ENCODE measurements at places on chromosomes 7 and 10.

DNA sequence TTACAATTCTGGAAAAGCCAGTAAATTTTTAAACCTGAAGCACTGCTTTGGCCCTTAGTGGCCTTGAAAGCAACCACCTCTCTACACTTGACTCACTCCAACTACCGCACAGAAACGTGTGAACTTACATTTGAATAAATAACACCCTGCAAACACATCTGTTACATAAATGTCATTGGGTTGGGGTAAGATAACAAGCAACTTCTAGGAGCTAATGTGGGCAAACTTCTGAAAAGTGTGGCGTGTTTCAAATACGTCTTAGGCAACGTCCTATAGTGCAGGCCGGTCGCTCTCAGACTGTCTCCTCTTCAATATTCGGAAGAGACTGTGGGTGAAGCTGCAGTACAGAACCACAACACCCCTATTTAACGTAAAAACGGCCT lies 474 bp downstream of the ORC5 start:
- no peak for DNase-seq

GRCh38 chr7:103766660-103767059 lies 222.8 kb downstream of the RELN start:
- DNase-seq, result no peak

GRCh38 chr7:147079921-147080420 lies 963.4 kb downstream of the CNTNAP2 start:
- DNase-seq, result no peak

GRCh38 chr10:104711302-104711721 lies 70.2 kb downstream of the SORCS3 start:
- no peak for DNase-seq

DNA sequence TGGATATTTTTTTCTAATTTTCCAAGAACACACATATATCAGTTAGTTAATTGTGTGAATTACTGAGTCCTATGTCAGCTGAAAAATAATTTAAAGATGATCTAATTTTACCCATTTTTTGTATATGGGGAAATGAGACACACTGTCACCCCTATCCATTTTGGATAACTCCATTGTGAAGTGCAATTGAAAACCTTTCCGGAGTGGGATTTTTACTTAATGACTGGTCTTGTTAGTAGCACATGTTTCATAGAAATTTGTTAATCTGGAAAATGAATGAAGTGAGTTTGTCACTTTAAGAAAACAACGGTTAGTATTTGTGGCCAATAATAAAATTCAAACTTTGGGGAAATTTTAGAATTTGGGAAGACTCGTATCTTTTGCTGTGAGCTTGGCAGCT lies 2.0 kb downstream of the GARS1 start:
- DNase-seq, result no peak

DNA sequence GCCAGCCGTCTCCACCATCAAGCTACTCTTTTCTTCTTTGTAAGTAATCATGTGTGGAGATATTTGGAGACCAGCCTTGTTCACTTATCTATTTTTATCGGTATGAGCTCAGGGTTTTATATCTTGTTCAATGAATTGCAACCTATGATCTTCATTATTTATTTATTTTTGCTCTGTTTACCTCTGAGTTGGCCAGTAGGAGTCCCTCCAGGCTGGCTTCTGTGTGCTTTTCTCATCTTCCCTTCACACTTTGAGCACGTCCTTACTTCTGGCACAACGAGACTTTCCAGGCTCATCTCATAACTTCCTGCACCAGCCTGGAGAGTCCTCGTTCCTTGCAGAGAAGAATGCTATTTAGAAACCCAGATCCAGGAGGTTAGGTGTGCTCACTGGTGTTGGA lies 375.8 kb upstream of the PODXL start:
- DNase-seq, result no peak

GRCh38 chr10:17237915-17238444 lies 9.9 kb downstream of the VIM start:
- no peak for DNase-seq

DNA sequence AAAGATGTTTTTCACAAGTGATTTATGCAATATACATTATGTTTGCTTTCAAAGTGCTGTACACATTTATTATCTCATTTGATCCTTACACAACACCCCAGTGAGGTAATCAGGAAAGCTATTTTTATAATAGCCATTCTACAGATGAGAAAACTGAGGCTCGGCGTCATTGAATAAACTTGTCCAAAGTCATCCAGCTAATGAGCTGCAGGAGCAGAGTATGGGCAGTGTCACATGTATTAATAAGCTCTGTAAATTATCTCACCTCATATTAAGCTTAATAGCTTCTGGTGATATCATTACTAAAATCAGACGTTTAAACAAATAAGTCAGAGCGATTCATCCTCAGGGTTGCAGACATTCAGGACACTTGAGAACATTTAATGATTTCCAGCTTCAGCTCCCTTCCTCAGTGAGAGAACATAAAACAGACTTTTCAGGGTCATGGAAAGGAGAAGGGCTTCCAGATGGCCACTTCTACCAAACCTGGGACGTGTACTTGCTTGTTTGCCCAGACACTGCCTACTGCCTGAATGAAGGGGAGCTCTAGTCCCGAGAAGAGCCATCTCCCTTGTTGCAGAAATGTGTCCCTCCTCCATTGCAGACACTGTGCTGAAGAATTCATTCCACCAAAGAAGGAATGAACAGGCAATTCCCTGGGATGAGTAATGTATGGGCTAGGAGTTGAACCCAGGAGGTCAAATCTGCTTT lies 20.5 kb upstream of the FZD1 start:
- no peak for DNase-seq

GRCh38 chr10:116112232-116113231 lies 160.5 kb downstream of the GFRA1 start:
- DNase-seq, result no peak

DNA sequence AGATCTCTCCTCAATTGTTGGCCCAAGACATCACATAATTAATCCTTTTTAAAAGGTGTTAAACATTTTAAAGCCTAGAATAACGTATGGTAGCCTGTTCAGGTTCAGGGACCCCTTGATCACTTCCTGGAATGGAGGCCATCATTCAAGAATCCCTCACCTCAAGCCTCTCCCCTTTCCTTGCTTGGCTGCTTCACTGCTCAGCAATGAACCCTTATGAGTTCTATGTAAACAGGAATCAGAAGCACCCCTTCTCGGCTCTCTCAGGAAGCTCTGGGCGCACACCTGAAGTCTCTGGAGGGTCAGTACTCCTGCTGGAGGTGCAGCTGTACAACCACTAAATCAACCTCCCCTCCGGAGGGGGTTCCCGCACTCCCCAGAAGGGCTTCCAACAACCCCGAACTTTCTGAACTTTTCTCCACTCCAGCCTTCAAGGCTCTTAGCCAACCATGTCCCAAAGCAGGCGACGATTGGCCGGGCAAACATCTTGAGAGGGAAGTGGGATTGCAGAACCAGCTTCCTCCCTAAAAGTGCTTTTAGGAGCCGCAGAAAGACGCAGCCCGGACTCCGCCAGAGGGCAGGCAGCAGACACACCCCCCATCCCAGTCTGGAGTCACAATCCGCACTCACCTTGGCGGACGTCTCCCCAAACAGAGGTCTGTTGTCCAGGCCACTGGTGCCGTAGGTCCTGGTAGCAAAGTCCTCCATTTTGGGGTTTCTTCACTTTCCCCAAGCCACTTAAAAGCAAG lies 562 bp downstream of the TMEM243 start:
- DNase-seq, result no peak

- no peak for DNase-seq
Measured at GRCh38 chr7:149869867-149870266, 3.9 kb upstream of the ATP6V0E2 start.
